ENCODE measurements at places on chromosomes 16 and 17.

- no peak for DNase-seq
Observed at GRCh38 chr17:33260638-33261037, 32.5 kb downstream of the ASIC2 start.

GRCh38 chr17:31388770-31389656 is 2.5 kb upstream of the RAB11FIP4 start:
- DNase-seq = no peak

GRCh38 chr16:73420244-73420643 is 372.3 kb upstream of the ZFHX3 start:
- DNase-seq = no peak

GRCh38 chr17:914561-914960 is 65.0 kb downstream of the NXN start:
- no peak for DNase-seq

GRCh38 chr17:76747716-76748363 is 9.9 kb downstream of the MFSD11 start:
- DNase-seq = no peak

GRCh38 chr16:35639233-35640205 is 2180.1 kb downstream of the TP53TG3F start:
- no peak for DNase-seq

- no peak for DNase-seq
Observed at GRCh38 chr16:19116711-19117449, 3.1 kb downstream of the ITPRIPL2 start.

DNA sequence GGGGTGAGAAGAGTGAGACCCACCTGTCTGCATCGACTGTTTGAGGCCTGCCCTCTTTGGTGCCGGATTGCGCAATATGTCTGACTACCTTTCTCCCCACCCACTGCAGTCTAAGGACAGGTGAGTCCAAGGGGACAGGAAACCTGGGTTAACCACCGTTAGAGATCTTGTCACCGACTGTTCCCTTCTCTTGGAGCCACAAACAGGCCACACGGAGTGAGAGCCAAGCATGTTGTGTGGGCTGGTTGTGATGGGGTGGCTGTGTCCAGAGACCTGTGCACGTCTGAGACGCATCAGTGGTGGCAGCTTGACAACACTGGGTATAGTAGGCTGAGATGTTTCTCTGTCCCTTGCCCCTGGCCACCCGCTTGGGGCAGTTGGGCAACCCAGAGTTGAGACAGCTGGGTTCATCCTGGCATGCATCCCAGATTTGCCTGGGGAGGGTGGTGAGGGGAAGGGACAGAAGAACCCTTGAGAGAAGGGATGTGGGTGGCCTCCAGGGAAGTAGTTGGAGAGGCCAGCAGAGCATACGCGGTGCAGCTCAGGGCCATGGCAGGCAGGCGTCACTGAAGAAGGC is 21.4 kb downstream of the MPRIP start:
- DNase-seq = no peak

Data from NK-92 treated with Interleukin-12 subunit alpha and Interleukin-12 subunit beta, amount 100 ng/mL, for 24 hours (cell line).